ENCODE measurements at places on chromosomes 4 and X. TPM values are rescaled to one million over a fixed set of nuclear protein-coding genes. Genes with fewer than 3 reads are reported as not detected.

DNA sequence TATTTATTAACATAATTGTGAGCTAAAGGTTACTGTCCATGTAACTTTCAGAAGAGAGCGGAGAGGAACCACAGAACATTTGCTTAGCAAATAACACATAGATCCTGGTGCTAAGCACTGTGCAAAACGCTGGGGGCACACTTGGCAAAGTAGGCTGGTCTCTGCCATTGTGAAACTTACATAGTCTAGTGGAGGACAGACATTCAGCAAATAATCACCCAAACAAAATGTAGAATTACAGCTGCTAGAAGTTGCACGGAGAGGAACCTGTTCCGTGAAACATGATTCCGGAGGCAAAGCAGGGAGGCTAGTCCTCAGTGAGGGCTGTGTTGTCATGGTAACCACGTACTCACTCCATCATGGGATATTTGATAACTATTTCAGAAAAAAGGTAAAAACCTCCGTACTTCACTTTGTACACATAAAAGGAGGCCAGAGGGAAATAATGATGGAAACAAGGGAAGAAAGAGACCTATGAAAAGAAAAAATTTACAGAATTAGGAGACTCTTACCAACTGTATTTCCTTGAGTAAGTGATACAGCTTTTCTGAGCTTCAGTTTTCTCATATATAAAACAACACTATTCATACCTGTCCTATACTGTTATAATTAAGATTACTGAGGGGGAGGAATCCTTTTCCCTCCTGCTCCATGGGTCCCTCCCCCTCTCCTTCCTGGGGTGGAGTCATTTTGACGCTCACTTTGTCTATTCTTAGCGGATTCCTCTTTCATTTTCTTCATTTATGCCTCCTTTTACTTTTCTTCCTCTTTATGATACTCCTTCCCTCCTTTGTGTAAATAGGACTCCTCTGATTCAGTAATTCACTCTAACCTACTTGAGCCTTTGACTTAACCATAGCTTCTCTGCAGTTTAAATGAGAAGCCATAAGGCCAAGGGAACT lies 825 bp upstream of the RASGEF1B start:
- peak; percentile 47 for DNase-seq

GRCh38 chrX:78573630-78574029 lies 85.5 kb downstream of the RTL3 start:
- DNase-seq = no peak

DNA sequence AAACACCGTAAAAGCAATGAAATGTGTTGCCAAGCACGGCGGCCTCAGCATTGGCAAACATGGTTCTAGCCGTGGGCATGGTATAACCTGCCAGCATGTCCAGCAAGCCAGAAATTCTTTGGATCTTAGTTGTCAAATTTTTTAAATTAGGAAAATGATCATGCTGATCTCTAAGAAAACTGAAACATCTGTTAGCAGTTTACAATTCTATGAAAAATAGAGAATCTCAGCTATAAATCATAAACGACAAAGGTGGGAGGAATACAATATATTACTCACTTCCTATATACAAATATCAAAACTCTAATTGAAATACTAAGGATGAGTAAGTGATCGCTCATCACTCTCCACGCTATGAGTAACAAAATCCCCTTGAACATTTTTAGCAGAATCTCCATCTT lies 130.3 kb downstream of the ADGRA3 start:
- DNase-seq = no peak

- no peak for DNase-seq
Observed at GRCh38 chr4:183909801-183910200, 4.7 kb downstream of the STOX2 start.

GRCh38 chrX:126481916-126482315 lies 70.7 kb downstream of the DCAF12L1 start:
- DNase-seq = no peak

DNA sequence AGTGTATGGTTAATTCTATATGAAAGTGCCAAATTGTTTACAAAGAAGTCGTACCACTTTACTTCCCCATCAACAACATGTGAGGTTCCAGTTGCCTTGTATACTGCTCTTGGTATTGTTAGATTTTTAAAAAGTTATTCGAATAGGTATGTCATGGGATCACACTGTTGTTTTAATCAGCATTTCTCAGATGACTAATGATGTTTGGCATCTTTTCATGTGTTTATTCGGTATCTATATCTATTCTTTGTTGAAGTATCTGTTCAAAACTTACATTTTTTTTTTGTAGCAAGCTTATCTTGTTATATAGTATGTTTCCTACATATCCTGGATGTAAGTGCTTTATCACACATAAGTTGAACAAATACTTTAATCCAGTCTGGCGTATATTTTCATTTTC lies 99.4 kb upstream of the MAB21L2 start:
- DNase-seq = no peak

- no peak for DNase-seq
Observed at GRCh38 chr4:87502580-87503238, 26.5 kb downstream of the SPARCL1 start.

BGN gene
- 35.3 TPM for total RNA-seq

DNA sequence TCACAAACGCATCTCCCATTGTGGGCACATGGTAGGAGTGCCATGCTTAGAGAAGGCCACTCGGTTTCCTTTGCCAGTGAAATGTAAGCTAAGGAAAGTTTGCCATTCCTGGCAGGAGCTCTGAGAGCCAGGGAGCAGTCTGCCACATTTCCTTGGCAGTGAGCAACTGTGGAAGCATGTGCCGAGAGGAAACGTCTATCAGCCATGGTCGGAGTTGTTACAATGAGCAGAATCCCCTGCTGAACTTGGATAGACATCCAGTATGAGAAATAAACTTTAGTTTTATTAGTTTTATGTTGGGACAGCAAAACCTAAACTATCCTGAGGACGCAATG lies 51.1 kb downstream of the ENOPH1 start:
- DNase-seq = no peak

DNA sequence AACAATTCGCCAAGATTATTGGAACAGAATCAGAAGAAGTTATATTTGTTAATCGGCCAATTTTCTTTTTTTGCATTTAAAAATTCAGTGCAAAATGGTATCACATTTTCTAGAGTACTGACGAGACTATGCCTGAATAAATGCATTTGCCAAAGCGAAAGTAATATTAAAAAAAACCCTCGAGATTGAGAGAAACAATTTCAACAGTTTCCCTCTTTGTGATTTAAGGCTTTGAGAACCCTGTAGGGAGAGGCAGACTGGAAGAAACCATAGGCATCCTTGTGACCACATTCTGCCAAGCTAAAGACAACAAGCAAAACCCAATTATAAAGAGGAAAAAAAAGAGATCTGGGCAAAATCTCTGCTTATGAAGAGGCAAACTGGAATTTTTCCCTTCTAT lies 218.1 kb upstream of the GK2 start:
- DNase-seq = no peak

GRCh38 chr4:104795264-104795939 lies 300.7 kb upstream of the CXXC4 start:
- DNase-seq = no peak

GRCh38 chr4:11228530-11228929 lies 200.2 kb downstream of the HS3ST1 start:
- no peak for DNase-seq
